ENCODE measurements at places on chromosomes 12 and 14.

DNA sequence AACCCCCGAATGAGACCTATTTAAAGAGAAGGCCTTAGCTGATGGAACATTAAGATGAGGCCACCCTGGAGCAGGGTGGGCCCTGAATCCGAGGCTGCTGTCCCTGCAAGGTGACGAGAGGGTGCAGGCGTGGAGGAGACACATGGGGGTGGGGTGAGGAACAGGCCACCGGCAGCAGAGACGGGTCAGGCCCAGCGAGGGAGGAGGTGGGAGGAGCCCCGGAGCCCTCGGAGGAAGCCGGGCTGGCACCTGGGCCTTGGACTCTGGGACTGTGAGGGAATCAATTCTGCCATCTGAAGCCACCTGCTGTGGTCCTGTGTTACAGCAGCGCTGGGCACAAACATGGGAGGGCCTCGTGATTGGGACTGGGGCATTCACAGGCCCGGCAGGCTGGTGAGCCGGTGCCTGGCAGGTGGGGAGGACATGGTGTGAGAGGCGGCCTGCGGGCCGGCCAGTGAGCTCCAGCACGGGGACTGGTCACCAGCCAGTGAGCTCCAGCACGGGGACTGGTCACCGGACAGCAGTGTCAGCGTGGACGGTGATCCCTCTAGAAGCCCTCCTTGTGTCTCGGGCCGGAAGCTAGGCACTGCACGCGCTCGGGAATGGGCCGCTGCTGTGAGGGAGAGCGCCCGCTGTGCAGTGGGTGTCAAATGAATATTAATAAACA lies 46.7 kb downstream of the NOC4L start:
- DNase-seq = no peak

DNA sequence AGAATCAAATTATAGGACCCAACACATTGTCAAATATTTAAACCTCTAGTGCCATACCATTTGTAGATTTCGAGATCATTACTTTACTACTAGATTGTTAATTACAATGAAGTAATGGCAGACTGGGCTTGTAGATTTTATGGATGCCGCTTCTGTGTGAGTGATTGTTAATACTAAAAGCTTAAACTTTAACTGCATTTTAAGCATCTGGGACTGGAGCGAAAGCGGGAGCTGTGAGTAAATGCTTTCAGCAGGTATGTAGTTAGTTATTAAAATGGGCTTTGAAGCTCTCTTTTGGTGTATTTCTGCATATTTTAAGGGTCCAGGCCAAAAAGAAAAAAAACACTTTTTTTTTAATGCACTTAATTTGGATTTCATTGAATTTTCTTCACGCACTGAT lies 519.3 kb downstream of the MED13L start:
- DNase-seq = no peak

GRCh38 chr14:49882826-49883694 lies 9.8 kb upstream of the ARF6 start:
- no peak for DNase-seq

DNA sequence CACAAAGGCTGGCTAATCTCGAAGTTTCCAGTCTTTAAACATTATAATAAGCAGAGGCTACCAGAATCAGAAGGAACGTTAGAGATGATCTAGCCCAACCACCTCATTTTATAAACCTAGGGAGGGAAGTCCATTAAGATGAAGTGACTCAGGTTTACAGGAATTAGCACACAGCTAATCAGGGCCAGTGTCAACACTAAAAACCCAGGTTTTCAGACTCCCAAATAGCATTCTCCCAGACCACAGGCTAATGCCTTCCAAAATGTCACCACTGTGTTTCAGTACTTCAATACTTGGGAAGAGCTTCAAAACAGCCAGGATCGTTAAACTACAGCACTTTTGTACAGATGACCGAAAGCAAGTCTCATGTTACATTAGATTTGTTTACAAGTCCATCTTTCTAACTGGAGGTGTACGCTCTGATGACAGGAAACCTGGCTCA lies 89.2 kb downstream of the FOXN3 start:
- DNase-seq = peak; percentile 28

DNA sequence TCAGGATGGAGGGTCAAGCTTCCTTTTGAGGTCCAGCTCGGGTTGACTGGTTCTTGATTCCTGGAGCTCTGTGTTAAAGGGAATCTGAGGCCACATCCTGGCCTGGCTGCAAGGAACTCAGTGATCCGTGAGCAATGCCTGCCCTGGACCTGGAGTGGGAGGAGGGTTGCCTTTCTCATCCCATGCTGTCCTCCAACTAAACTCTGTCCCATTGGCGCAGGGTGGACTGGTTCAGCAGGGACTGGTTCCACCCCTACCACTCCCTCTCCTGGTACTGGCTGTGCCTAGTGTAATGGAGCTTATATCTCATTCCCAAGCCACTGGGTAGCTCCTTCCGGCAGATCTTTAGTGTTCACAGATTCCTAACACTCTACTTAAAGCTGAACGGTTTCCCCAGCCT lies 3.9 kb upstream of the CMKLR1 start:
- DNase-seq = peak; percentile 95

DNA sequence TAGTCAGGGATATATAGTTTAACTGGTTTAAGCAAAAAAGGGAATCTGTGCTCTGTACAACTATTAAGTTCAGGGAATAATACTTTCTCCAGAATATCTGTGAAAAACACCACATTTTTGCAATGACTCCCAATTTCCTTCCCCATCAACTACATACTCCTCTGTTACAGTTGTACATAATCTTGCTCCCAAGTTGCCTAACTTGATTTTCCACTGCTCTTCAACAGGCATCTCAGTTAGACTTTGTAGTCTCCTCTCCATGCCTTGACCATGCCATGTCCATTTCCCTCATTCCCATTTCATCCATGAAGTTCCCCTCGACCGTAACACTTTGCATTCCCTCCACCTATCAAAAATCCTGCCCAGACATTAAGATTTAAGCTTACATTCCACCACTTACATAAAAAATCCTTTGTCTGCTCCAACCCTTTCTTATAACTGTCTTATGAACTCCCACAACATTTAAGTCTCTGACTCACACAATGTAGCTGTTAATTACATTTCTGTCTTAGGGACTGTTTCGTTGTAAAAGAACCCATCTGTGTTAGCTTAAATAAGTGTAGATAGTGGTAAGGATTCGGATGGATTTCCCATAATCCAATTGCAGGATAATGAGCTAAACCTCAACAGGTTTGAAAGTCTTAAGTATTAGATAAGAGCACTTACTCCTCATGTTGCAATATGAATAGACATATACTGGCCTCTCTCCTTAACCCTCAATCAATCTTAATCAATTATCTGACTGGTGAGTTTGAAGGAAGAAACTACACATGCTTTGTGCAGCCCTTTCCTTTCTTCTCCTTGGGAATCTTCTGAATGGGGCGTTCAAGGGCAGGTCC lies 156.5 kb downstream of the PAWR start:
- no peak for DNase-seq

DNA sequence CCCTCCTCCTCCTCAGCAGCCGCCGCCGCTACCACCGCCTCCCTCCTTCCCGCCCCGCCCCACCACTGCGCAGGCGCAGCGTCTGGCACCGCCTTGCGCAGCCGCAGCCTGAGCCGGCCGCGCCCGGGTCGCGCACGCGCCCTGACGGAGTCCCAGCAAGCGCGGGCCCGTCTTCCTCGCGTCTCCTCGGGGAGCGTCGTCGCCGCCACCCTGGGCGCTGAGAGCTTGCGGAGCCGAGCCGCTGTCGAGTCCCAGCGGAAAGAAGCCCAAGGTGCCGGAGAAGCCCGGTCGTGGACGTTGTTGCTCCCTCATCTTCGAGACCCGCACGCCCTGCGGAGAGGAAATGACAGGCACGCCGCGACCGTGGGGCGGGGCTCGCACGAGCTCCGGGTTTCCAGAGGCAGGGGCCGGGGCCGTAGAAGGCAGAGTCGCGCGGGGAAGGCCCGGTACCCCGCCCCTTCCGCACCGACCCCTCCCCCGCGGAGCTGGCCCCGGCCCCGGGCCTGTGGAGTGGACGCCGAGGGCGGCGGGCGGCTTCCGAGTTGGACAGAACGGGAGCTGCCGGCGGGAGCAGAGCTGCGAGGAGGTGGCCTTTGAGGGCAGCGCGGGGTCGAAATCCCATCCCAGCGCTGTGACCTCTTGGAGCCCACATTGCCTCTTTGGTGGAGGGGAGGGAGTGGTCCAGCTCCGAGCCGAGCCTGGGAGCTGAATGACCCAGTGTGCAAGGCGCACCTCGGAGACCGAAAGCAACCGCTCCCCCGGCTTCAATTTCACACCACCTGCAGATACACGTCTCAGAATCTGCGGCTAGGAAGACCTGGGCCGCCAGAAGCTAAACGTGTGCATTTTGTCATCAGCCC lies 469 bp upstream of the RAB35 start:
- DNase-seq = peak; percentile 92

- no peak for DNase-seq
Observed at GRCh38 chr14:70585231-70585630, 15.2 kb downstream of the MED6 start.

GRCh38 chr12:75087654-75088053 lies 122.0 kb downstream of the KCNC2 start:
- no peak for DNase-seq

GRCh38 chr12:106584104-106585064 lies 1.6 kb downstream of the RFX4 start:
- DNase-seq = no peak

GRCh38 chr14:97393244-97393643 lies 596.1 kb downstream of the VRK1 start:
- no peak for DNase-seq

All from fibroblast of gingiva (primary cell).